ENCODE measurements at places on chromosomes 6 and 20.

GRCh38 chr6:111911428-111911827, 38.2 kb upstream of the FYN start:
- DNase-seq = no peak

DNA sequence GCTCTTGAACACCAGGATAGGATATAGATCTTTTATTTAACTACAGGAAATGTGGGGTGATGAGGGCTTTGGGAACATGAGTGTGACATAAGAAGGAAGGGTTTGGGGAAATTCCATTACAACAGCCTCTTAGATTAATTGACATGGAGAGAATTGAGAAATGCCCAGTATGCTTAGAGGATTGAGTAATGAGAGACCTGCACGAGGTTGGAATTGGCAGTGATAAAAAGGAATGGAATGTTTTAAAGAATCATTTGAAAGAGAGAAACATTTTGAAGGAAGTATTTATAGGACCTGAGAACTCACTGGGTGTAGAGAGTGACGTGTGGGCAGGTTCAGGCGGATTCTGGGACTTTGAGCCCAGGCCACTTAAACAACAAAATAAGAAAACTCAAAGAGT, 227.0 kb downstream of the BMP2 start:
- DNase-seq = no peak

DNA sequence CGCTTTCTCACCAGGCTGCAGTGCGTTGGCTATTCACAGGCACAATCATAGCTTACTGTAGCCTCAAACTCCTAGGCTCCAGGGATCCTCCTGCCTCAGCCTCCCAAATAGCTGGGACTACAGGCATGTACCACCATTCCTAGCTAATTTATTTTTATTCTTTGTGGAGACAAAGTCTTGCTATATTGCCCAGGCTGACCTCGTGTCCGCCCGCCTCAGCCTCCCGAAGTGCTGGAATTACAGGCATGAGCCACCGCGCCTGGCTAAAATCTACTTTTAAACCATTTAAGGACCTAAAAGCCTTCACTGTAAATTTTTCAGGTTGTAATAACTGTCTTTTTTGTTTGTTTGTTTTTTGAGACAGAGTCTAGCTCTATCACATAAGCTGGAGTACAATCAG, 15.2 kb downstream of the SAMHD1 start:
- DNase-seq = no peak

DNA sequence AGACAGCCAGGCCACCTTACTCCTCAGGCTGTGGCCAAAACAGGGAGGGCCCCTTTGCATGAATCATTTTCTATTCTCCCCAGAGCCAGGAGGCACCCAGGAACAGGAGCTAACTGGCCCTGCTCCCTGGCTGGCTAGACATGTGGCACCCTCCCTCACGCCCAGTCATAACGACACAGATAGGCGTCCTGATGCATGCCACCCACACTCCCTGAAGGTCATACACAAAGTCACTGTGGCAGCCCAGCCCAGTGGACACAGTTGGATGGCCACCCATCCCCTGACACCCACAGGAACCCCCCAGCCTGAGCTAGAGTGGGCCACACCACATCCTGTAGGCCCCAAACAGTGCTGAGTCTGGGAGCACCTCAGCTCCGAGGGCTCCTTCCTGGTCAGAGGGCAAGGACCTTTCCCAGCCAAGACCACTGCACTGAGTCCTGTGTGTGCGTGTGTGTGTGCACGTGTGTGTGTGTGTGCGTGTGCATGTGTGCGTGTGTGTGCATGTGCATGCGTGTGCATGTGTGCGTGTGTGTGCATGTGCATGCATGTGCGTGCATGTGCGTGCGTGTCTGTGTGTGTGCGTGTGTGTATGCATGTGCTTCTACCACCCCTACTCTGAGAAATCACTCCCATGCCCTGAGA, 21.6 kb downstream of the TFEB start:
- no peak for DNase-seq

DNA sequence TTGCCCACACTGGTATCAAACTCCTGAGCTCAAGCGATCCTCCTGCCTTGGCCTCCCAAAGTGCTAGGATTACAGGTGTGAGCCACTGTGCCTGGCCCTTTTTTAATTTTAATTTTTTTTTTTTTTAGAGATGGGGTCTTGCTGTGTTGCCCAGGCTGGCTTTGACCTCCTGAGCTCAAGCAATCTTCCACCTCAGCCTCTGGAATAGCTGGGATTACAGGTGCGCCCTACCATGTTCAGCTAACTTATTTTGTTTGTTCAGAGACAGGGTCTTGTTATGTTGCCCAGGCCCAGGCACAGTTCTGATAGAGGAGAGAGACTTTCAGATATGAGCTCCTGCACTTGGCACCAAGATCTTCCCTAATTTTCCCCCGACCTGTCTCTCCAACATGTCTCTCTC, 8.1 kb downstream of the PSORS1C2 start:
- DNase-seq = no peak

DNA sequence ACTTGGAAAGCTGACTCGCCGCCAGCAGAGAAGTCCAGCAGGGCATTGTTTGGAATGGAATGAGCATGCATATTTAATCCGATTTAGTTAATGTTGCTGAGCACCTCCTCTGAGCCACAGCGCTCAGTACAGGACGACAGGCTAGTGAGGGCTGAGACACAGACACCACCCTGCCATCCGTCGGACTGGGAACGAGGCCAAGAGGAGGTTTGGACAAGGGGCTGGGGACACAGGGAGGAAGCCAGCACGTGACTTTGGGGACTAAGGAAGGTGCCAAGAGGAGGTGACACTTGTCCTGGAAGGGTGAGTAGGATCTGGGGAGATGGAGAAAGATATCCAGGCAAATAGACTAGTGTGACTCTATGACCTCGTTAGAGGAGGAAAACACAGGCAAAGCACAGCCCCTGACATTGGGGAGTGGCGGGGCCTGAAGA, 152.5 kb upstream of the ECI2 start:
- DNase-seq = no peak

DNA sequence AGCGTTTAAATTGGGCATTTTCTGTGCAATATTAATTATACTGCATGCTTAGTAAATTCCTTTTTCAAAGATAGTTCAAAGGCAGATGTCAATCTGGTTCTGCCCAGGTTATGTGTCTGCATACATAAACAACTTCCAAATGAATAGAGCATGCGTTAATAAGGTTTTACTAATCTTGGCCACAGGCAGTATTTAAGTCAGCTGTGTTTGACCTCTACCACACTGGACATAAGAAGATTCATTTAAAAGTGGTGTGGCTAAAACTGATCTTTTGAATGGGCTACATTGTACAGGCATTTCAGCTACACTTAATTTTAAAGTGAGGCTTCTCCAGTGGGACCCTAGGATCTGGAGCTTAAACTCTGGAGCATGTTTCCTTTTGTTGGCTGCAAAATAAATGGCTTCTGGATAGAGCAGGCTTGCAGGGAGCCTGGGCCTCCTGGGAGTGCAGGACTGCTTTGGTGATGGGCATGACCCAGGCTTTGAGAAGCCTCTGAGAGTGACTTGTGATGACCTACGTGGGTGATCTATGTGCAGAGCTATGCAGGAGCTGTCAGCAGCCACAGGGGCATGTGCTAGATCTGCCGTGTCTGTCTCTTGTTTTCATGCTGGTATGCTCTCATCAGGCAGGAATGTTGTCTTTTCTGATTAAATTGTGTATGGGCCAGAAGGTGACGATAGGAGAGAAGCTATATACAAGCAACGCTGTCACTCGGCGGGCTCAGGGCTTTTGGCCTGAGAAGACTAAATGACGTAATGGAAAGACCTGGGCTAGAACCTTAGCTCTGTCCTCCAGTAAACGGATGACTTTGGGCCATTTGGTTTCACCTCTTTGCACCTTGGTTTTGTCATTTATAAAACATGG, 331.2 kb downstream of the QKI start:
- DNase-seq = no peak

GRCh38 chr6:10862361-10862760, 19.5 kb downstream of the GCM2 start:
- DNase-seq = no peak

DNA sequence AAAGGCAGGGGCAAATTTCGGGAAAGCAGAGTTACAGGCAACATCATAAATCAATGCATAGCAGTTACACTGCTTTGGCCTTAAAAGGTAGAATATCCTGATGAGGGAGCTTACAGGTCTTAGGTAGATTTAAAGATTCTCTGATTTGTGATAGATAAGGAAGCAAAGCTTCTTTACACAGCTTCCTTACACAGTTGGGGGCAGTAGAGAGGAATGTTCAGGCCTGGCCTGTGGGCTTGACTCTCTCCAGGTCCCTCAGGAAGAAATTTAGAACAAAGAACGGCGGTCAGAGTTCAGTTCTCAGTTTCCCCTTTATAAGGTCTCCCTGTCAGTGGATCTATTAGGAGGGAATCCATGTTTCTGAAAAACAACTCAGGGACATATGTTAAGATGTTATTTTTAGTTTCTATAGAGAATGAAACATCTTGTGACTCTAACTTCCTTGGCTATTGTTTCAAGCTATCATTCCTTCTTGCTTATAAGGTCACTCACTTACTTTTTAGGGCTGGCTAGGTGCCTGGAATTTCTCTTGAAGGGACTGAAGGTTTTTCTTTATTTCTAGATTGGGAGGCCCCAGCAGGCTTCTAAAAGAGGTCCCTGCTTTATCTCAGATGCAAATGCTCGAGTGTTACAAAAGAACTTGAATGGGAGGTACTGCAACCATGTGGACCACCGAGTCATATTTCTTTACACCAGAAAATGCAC, 11.8 kb downstream of the HLA-B start:
- no peak for DNase-seq

DNA sequence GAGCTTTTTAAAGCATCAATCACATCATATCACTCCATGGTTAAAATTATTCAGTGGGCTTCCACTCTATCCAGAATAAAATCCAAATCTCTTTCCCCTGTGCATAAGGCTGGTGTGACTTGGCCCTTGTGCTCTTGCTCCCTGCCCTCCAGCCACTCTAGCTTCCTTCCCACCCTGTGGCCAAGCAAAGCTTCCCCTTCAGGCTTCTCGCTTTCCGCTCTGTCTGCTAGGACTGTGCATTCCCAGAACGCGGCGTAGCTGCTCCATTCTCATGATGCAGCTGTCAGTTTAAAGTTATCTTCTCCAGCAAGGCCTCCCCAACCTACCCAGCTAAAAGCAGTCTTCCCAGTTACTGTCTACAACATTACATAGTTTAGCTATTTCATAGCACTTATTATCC, 19.4 kb upstream of the KCNK16 start:
- DNase-seq = no peak

DNA sequence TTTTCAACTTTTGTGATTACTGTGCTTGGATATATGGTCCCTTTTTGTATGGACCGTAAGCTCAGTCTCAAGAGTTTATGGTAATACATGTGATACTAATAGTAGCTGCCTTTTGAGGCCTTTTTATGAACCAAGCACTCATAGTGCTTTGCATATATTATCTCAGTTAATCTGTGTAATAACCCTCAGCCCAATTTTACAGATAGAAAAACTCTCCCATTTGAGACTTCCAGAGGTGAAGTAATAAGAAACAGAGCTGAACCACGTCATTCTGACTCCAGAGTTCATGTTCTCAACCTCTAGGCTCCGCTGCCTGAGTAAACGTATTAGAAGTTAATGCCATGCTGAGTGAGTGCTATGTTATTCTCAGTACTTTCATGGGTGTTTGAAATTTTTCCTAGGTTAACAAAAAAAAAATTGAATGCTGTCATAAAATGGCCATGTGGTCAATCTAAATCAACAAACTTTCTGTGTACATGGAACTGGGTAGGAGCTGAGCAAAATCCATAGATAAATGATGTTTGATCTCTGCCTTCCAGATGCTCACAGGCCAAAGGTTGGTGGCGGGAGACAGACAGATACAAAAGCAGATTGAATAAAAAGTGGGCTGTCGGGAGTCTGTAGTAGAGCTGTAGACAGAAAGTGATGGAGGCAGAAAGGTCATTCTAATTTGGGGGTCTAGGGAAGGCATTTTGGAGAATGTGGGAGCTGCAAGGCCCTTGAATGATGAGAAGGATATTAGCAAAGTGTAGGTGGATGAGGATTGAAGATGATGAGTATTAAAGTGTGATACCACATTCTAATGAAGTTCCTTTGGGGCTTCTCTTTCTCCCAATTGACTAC, 22.6 kb upstream of the ELOVL2 start:
- DNase-seq = no peak

DNA sequence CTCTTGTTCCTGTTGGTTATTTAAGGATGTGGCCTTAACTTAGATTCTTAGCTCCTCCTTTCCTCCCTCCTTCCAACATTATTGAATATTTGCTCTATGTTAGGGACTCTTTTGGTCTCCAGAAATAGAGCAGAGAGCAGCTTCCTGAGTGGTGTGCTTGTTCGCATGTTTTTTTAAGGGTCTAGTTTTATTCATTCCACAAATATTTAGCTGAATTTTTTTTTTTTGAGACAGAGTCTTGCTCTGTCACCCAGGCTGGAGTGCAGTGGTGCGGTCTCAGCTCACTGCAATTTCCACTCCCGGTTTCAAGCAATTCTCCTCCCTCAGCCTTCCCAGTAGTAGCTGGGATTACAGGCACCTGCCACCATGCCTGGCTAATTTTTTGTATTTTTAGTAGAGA, 169.2 kb downstream of the ZFAND3 start:
- no peak for DNase-seq

- DNase-seq = no peak
Observed at GRCh38 chr20:61802721-61803311, 262.9 kb downstream of the TAF4 start.

DNA sequence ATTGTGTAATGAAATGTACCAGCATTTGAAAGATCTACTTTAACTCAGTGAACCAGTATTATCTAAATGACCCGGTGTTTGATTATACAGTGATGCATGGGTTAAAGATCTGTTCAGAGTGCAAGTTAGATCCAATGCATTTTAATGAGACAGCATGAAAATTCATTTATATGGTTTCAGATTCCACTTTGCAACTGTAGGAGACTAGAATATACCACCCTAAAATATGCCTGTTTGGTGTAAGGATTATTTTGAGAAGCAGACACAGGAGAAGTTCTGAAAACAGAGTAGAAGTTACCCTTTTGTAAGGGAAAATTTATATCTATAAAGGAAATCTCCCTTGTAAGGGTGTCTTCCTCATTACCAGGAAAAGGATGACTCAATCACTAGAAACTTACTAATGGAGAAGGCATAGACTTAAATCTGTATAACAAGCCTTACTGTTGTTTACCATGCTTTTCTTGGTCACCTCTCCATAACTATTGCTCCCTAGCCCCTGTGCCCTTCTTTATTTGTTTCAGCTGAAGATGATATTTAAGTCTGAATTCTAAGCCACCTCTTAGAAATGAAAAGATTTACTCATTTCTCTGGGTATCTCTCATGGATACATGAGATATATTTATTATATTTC, 105.4 kb downstream of the NCOA3 start:
- no peak for DNase-seq

DNA sequence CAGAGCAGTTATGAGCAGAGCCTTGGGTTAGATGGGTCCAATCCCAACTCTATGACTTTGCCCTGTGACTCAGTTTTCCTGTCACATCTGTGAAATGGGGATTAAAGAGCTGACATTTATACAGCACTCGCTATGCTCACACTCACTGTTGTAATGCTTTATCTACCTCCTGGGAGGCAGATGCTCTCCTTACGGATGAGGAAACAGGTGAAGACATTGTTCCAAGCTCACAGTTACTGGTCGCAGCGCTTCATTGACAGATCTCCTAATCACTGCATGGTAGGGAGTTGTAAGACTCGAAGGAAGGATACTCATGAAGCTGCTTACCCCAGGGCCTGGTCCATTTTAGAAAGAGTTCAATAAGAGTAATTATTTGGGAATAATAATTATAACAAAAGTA, 2.9 kb upstream of the MYLK2 start:
- no peak for DNase-seq

All from stimulated activated CD4-positive, alpha-beta T cell treated with anti-CD3 and anti-CD28 coated beads, Interleukin-2, amount 100 ng/mL, for 24 hours (primary cell).